Midbrain (tissue), 1 donor: ENCODE measurements at places on chromosomes 7 and 10.

GRCh38 chr10:110625356-110625894, 18.7 kb upstream of the RBM20 start:
- DNase-seq = no peak

DNA sequence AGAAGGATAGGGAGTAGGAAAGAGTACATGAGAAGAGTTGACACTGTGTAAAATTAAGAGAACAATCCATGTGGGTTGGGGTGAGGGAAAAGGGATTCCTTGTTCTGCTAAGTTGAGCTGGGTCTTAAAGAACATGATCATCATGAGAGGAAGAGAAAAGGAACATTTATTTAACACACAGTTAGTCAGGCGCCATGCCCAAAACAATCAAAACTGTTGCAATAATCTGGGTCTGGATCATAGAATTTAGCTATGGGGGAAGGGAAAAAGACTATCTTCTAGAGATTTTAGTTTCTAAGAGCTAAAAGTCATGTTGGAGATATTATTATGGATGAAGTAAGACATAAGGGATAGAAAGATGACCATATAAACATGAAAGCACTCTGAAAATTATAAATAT, 178.9 kb downstream of the SEM1 start:
- DNase-seq = no peak

DNA sequence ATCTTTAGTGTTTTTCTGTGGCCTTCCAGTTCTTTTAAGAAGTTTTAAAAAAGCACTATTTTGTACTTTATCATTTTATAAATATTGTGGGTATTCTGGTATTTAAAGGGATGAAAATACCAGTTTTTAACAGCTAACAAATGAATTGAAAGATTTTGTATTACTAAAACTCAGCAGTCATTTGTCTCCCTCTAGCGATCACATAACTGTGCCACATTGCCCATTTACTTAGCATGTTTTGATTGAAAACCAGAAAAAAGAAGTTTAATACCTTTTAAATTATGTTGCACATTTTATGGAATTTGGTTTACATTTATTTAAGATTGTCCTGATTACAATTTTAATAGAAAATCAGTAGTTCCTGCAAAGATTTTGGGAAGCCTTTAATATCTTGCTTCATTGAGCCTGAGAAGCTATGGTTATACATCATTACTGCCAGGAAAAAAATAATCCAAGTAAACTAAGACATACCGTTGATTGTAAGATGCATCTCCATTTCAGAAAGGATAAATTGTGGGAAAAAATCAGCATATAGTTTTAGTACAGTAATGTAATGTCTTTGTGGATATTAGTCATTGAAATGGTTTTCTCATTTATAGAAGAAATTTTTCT, 34.9 kb downstream of the TAX1BP1 start:
- peak; percentile 44 for DNase-seq

GRCh38 chr10:112821663-112822062, 128.4 kb upstream of the TCF7L2 start:
- no peak for DNase-seq

DNA sequence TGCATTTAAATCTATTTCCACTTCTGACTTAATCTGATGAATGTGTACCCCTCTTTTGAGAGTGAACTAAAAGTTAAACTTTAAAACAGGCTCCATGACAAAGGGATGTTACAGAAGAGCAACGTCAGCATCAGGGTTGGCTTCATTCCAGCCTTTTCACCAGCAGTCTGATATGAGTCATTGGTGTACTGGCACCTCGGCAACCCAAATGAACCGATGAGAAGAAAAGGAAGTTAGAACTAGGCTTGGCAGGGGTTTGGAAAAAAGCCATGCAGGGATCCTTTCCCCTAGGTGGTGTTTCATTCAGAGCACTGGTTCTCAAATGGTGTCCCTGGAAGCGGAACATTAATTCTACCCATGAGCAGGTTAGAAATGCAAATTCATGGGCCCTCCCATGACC, 53.6 kb downstream of the SEC61G start:
- no peak for DNase-seq

DNA sequence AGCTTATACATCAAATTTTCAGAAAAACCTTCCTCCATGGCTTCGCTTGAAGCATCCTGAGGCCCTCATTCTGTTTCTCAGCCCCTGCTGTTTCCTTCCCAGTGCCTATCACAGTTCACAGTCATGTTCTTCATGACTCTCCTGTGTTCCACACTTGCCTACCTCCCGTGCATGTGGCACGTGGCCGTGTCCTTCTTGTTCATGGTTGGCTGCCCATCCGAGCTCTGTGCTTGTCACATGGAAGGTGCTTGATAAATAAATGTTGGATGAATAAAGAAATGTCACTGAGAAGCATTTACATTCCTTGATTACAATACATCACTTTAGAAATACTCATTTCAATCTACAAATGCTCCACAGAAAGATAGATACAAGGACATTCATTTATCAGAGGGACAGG, 23.7 kb upstream of the EGFR start:
- no peak for DNase-seq

DNA sequence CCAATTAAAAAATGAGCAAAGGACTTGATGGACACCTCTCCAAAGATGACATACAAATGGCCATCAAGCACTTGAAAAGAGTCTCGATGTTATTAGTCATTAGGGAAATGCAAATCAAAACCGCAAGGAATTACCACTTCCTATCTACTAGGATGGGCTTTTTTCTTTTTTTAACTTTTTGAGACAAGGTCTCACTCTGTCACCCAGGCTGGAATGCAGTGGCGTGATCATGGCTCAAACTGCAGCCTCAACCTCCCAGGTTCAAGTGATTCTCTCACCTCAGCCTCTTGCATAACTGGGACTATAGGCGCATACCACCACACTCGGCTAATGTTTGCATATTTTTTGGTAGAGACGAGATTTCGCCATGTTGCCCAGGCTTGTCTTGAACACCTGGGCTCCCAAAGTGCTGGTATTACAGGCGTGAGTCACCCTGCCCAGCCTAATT, 13.6 kb downstream of the NKX1-2 start:
- no peak for DNase-seq

DNA sequence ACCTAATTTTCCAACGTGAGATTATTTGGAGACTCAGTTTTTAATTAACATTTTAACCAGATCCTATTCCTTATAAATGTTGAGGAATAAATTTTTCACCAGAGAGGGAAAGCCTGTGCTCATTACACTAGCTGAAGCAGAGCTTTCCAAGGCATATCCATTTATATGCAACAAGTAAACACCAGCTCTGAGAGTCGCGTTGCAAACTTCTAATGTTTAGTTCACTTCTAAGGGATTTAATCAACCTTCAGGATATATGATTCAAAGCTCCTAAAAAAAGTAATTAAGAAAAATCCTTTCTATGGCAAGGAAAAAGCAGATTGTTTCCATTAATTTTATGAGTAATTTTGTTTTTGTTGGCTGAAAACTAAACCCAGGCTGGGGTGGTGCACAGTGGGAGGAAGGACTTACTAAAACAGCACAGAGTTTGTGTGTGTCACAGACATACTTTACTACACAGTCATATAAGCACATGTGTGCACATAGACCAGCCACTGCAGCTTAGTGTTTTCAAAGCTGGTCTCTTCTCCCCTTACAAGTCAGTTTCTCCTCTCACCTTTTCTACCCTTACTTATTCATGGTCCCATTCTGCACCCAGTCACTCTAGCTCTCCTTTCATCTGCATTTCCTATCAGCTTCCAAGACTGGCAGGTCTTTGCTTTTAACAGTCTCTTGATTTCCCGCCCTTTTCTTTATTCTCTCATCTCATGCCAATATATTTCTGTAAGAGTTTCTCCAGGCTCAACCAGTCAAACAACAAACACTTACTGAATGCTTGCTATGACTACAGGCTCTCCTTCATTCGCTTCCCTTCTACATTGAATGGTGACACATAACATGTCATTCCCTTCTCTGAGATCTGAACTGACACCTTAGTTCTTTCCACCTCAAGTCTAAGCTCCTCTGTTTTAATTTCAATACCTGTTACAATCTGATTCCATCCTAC, 81.1 kb upstream of the FZD1 start:
- DNase-seq = no peak
